ENCODE measurements at places on chromosomes 2 and 18.

- DNase-seq: no peak
Measured at GRCh38 chr2:10402062-10402585, 46.0 kb downstream of the ODC1 start.

DNA sequence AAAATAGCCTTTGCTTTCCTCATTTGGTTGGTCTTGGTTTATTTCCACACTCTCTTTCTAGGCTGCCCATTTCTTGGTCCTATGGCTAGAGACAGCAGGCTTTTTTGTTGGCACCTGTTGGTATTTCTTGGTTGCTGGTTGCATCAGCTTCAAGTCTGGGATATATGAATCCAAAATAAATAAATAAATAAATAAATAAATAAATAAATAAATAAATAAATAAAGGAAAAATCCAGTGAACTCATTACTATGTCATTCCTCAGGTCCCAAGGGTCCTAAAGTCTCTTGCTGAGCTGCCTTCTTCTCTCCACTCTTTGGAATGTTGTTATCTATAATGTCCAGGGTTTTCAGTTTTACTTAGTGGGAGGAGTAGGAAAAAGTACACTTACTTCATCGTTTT is 165.9 kb upstream of the MEX3C start:
- no peak for DNase-seq

DNA sequence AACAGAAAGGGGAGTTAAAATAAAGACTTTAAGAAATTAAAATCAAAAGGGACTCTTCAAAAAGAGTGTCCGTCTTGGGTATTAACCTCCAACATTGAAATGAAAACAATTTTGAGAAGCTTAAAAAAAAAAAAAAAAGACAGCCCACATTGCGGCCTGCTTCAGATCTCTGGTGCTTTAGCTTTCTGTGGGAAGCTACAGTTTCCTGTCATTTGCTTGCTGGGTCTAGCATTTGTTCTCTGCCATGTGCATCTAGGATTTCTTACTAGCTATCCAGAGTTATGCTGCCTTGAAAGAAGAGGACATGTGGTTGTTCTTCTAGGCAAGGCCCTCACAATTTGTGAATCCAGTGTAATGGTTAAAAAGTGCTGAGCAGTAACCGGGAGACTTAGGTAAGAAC is 375.3 kb downstream of the SLC4A3 start:
- DNase-seq: no peak

DNA sequence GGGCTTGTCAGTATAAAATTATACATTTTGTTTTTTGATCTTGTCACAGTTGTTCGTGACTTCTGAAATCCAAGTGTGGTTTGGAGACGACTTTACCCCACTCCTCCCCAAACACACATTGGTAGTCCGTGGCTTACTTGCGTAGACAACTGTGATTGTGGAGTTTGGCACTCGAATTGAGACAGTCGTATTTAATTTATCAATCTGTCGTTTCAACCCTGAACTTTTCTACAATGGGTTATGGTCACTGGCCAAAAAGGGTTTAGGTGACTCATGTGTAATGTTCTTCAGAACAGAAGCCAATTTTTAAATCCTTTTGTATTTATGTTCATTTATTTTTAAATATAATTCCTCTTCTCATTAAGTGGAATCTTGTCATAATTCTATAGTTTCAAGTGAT is 129.9 kb downstream of the SPTBN1 start:
- DNase-seq: no peak

GRCh38 chr2:224377751-224378700 is 23.9 kb downstream of the FAM124B start:
- no peak for DNase-seq

DNA sequence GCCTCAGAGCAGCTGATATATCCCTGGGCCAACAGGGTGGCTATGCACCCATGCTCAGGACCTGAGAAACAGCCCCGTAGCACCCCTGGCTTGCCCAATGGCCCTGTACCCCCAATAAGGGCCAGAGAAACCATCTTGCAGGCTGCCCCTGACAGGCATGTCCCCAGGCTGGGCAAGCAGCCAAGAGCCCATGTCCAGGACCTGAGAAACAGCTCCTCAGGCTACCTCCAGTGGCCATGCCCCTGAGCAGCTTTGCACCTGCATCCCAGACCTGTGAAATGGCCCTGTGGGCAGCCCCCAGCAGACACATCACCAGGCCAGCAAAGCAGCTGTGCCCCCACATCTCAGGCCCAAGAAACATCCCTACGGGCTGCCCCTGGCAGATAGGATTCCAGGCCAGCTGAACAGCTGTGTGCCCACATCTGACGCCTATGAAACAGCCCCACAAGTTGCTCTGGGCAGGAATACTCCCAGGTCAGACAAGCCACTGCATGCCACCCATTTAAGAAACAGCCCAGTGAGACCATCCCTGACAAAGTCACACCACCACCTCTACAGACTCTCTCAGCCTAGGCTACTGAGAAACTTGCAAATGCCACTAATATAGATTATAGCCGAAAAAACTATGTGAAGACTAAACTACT is 84.1 kb downstream of the TMEM237 start:
- DNase-seq: no peak

GRCh38 chr2:153432381-153432780 is 46.2 kb downstream of the RPRM start:
- DNase-seq: no peak

GRCh38 chr2:237480988-237481525 is 6.0 kb upstream of the MLPH start:
- no peak for DNase-seq

DNA sequence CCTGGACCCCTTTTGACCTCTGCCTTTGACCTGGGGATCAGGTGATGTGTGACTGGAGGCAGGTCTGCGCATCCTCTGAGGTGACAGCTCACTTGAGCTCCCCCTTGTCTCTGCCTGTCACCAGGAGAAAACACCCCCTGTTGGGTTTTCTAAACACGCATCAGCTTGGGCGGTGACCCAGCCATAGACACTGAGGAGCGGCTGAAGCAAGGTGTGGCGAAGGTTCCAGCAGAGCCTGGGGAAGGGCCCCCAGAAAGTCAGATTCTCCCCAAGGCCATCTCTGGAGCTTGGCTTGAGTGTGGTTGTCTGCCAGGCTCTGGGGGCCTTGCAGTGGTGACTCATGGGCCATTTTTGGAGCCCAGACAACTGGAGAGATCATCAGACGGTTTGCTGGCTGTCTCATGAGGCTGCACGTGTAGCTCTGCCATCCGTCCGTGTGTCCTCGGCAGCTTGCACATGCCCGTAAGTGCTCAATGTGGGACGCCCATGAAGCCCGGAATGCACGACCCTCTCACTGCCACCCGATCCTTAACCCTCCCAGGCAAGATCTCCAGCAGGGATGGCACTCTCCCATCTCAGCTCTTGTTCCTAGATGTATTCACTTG is 29.4 kb downstream of the SIX3 start:
- DNase-seq: no peak

- DNase-seq: no peak
Measured at GRCh38 chr18:39167990-39168389, 1602.4 kb upstream of the CELF4 start.

DNA sequence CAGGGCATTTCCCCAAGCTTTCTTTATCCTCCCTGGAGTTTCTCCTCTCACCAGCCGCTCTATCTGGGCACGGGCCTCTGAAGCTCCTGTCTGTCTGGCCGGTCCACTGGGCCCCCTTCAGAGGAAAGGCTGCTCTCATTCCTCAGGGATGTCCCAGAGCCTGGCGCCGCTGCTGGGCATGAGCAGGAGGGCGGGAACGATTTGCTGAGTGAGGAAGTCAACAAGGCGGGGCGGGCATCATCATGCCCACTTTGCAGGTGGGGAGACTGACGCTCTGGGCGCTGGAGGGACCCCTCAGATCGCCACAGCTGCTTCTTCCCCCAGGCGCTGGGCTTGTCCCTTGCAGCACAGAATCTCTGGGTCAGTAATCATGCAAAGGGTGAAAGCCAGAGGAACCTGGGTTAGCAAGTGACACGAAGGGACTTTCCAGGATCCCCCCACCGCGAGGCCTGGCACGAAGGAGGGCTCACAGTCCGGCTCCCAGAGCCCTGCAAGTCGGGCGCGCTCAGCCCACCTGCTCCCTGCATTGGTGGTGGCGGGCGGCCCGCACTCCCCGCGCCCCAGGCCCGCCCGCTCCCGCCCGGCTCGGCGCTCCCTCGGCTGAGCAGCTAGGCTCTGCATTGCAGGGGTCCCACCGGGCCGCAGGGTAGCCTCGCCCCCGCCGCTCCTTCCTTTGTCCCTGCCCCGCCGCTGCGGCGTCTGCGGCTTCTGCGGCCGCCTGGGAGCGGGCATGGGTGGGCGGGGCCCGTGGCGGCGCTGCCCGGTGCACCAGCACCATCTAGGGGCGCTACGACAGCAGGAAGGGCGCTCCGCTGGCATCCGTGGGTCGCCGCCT is 157.8 kb downstream of the CYRIA start:
- DNase-seq: no peak

DNA sequence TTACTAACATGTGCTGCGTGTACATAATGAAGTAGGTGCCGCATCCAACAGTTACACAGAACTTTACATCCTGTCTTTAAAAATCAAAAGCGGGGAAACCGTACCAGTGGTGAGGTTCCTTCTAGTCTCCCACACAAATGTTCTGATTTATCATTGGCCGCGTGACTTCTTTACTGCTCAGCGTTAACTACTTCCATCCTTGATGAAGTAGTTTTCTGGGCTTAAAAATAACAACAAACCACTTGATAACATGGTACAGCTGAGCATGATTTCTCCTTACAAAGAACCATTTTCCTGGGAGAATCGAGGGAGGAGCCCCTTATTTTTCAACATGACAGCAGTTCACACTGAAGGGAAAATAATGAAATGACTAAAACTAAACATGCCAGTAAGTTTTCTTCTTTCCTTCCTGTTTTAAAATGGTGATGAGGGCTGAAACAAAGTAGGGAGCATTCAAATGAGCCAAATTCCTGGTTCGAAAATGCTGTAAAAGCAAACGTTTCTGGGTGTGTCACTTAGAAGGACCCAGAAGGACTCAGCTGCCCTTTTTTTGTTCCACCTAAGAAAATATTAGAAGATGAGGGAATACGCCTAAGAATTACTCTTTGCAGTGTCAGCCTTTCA is 9.9 kb downstream of the EMILIN2 start:
- DNase-seq: no peak

DNA sequence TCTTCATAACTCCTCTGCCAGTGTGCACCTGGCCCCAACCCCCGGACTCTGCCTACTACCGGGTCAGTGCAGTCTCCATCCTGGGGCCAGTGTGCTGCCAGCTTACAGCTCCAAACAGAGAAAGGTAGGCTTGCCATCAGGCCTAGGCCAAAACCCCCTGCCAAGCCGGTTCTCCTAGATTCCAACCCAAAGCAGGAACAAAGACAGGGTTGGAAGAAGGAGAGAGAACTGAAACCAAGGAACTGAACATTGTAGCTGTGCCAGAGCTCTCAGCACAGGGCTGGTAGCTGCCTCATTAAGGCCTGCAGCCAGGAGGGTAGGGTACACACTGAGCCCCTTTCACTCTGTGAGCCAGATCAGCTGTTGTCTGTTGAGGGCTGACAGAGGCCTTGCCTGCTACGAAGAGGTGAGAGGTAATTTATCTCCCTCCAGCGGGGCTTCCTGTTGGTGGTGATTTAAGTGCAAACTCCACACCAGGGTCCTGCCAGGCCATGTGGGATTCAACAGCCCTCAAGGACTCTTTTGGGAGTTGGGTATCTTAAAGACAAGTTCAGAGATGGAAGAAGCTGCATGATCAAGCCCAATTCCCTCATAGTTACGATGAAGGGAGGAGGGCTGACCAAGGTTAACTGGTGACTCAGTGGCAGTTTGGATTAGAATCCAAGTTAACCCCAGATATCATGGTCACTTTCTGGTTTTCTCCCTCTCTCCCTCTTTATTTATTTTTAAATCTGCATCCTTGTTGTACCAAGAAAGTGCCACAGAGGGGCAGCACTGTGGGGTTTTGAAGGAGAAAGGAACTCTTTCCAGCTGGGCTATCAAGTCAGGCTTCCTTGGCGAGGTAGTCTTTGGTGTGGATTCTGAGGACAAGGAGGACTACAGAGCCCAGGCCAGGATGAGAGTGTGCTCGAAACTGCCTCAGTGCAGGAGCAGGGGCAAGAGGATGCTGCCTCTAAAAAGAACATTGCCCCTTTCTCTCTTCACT is 48.1 kb downstream of the CYRIA start:
- DNase-seq: no peak

DNA sequence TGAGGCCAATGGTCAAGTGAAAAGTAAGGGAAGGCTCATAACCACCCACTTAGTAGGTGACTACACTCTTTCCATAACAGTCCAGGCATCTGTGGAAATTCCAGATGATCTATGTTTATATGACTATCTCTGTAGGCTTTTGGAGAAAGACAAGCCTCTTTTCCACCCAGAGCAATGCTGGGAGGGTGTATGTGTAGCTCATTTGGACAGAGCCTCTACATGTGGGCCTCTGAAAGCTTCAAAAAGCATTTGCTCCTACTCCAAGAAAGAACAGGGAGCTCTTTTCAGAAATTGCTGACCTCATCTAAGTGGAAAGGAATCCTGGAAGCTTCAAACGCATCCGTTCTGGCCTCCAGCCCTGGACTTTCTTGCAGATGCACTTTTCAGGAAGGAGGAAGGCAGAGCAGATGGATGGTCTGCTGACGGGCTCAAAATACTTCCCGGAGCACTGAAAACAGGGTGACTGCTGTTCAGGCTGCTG is 308.7 kb downstream of the LRATD1 start:
- DNase-seq: no peak

GRCh38 chr2:176642074-176642473 is 372.8 kb downstream of the MTX2 start:
- no peak for DNase-seq

- no peak for DNase-seq
Measured at GRCh38 chr18:34744569-34744968, 34.5 kb downstream of the DTNA start.

- DNase-seq: no peak
Measured at GRCh38 chr2:84435345-84436025, 23.6 kb downstream of the SUCLG1 start.

DNA sequence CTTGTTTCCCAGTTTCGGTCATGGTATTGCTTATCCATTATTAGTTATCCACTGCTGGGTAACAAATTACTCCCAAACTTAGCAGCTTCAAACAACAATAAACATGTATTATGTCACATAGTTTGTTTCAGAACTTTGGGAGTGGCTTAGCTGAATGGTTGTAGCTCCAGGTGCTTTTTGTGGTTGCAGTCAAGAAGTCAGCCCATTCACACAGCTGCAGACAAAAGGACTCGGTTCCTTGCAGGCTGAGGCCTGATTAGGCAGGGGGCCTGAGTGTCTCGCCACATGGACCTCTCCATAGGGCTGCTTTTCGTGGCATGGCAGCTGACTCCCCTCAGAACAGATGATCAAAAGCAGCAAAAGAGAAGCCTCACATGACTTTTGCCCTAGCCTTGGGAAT is 58.2 kb upstream of the ITGA4 start:
- no peak for DNase-seq

GRCh38 chr2:41829052-41829451 is 218.8 kb upstream of the PKDCC start:
- DNase-seq: no peak

- DNase-seq: no peak
Measured at GRCh38 chr2:62364791-62365528, 141.0 kb downstream of the TMEM17 start.

All from stimulated activated CD4-positive, alpha-beta T cell treated with anti-CD3 and anti-CD28 coated beads, Interleukin-2, amount 100 ng/mL, for 48 hours (primary cell).